Suppressor macrophage treated with lipopolysaccharide for 1 hour (primary cell): ENCODE measurements at places on chromosomes 1 and 21.

GRCh38 chr1:201652181-201652580 lies 113.3 kb downstream of the NAV1 start:
- DNase-seq: no peak

DNA sequence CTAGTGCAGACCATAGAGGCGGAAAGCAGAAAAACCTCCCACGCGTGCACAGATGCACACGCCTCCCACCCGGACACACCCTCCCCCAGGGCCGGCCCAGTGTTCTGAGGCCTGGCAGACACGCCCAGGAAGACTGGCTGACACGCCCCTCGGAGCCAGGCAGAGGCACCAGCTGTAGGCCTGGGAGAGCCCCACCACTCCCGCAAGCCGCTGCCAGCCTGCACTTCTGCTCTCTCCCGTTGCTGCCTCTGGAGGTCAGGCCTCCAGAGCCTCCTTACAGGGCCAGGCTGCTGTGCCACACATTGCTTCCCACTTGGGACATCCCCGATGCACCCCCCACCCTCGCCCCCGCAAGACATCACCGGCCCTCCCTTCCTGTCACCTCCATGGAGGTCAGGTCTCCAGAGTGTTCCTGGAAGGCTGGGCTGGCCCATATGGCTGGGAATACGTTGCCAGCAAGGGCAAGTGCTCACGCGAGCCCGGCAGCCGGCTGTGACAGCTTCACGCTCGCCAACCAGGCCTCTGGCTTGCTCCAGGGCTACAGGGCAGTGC lies 40.4 kb downstream of the CASZ1 start:
- peak; percentile 89 for DNase-seq

GRCh38 chr1:56097713-56098112 lies 481.6 kb downstream of the PLPP3 start:
- no peak for DNase-seq

DNA sequence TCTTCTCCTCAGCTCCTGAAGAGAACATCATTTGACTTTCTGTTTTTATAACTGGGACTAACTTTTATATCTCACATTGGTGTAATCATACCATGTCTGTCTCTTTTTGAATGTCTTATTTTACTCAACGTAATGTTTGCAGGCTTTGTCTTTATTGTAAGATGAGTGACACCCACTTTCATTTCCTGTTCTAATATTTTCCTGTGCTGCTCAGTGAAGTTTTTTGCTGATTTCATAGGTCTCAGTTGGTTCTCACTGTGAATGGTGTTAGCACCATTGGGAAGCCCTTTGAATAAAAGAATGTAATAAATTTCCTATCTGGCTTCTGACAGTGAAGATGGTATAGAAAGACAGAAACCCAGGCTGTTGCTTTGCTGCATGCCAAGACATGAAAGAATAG lies 84.0 kb downstream of the RAVER2 start:
- DNase-seq: peak; percentile 21

- peak; percentile 23 for DNase-seq
These were observed 140.9 kb upstream of the ARHGEF16 start for GRCh38 chr1:3313576-3313950.

- DNase-seq: no peak
These were observed 10.8 kb downstream of the TRIM45 start for GRCh38 chr1:117110774-117111173.

DNA sequence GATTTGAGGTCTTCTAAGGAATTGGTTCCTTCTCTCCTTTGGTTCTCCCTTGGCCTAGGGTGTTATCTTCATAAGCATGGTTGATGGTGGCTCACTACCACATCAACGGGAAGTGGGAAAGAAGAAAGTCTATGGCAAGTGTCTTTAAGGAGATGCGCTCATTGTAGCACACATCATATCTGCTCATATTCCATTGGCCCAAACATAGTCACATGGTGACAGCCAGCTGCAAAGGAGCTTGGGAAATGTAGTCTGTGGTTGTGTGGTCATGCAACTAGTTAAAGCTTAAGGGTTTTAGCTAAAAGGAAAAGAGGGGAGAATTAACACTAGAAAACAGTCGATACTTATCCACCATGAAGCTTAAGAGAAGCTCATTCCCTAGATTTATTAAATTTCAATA lies 11.4 kb upstream of the MRPS6 start:
- DNase-seq: peak; percentile 31

DNA sequence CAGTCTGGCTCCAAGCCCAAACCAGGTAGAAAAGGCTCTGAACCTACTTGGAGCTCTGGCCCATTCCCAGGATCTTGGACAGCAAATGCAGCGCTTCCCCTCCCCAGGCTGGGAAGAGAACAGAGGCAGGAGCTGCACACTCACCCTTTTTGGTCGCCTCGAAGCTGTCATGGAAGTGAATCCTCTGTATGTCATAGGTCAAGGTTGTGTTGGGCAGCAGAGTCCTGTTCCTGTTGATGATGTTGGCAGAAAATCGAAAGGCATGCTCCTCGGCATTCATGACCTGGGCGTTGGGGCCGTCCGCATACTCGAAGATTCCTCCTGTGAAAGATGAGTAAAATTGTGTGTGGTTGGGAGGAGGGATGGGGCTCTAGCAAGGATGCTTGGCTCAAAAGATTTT lies 143.5 kb downstream of the GRIK3 start:
- no peak for DNase-seq

DNA sequence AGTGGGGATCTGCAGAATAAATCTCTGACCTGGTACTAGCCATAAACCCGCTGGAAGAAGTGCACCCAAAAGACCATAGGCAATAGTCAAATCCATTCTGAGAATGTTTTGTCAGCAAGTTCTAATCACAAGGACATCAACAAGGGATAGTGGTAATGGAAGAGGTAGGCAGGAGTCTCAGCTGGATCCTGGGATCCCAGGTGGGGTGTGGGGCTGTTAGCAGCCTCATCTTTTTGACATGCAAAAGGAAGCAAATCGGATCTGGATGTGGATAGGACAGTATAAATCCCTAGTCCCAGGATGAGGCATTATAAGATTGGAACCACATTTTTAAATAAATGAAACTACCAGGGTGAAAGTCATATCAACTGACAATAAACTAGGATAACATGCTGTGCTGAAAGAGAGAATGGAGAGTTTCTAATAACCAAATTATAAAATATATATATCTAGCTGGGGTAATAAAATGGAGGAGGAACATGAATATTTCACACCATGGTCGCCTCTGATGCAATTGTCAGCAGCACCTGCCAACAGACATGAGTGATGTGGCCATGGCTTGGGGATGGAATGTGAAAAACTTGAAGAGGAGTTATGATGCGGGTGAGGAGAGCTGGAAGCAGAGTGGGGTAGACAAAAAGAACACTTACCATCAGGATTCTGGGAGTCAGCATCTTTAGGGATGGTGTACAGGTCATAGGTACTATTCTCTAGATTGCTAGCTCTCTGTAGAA lies 23.7 kb upstream of the PEX19 start:
- DNase-seq: no peak

DNA sequence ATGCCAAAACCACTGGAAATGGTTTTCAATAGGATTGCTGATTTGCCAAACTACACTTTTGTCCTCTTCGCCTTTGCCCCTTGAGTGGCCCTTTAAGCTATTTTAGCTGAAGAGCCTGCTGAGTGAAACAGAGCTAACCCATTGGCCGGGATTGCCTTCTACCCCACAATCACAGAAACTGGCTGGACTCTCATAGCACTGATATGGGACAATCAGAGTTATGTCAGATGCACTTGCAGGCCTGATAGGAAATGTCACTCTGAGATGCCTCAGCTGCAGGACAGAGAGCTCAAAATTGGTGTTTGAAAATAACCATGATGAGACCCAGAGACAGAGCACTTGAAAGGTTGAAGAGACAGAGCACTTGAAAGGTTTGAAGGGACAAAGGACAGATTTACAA lies 354.4 kb downstream of the BRINP2 start:
- DNase-seq: no peak

GRCh38 chr1:203273869-203274602 lies 31.3 kb upstream of the BTG2 start:
- peak; percentile 81 for DNase-seq

- peak; percentile 73 for DNase-seq
These were observed 24.7 kb upstream of the MYCL start for GRCh38 chr1:39926343-39926793.

- no peak for DNase-seq
These were observed 18.0 kb downstream of the HHIPL2 start for GRCh38 chr1:222529916-222530315.

DNA sequence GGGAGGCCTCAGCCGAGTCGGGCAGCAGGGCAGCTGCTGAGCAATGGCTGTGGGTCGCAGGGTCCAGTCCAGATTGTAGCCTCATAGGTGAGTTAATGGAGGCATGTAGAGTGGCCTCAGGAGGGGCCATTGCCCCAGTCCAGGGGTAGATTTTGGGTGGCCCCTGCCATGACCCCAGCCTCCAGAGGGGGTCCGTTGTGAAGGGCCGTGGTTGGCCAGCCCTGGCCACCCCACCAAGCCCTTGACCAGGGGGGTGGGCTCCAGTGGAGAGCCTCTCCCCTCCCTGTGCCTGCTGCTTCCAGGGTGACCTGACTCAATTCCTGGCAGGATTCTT lies 26.1 kb downstream of the TRPM2 start:
- DNase-seq: no peak

DNA sequence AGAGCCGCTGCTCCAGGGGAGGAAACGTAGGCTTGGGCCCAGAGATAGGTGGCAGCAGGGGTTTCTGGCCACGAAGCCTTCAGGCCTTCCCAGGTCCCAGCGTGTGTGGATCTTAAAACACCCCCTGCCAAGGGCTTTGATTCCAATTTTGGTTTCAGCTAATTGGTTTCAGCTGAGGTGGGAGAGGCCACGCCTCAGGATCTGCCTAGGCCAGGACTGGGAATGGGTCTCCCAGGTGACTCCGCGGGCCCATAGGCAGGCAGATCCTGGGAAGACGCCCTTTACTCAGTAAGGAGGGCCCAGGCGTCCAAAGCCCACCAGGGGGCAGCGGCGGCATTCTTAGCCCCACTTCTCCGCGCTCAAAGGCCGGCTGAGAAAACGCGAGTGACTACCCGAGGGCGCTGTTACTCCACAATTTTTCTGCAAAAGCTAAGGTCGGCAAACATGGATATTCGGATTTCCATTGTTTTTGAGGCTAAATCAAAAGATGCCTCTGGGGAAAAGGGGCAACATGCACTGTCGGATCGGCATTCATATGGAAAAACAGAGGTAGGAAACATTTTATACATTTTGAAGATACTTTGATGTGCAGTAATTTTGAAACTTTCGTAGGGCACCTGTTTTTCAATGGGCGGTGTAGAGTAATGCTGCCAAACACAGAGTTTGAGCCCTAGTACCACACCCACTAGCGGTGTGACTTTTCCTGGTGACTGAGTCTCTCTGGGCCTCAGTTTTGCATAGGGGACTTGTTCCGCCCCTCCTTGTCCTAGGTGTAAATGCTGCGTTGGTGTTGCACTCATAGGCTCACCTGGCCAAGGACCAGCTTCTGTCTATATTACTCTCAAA lies 31.8 kb upstream of the BCL10 start:
- DNase-seq: peak; percentile 57

GRCh38 chr1:244881552-244882280 lies 17.4 kb upstream of the HNRNPU start:
- no peak for DNase-seq

GRCh38 chr21:15062606-15062965 lies 2.2 kb downstream of the NRIP1 start:
- DNase-seq: peak; percentile 49

DNA sequence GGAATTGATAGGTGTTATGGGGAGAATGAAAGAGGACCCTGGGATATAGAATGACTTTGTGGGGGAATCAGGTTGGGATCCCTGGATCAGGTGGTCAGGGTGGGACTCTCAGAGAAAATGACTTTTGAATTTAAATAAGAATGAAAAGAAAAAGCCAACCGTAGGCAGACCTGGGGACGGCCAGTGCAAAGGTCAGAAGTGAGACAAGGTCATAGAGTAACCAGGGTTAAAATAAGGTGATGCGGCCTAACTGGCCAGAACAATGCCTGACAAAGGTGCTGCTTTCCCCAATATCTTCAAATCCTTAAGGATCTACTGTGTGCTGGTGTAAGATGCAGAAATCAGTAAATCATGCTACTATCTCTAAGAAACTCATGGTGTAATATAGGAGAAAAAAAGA lies 238.4 kb upstream of the JUN start:
- DNase-seq: no peak

DNA sequence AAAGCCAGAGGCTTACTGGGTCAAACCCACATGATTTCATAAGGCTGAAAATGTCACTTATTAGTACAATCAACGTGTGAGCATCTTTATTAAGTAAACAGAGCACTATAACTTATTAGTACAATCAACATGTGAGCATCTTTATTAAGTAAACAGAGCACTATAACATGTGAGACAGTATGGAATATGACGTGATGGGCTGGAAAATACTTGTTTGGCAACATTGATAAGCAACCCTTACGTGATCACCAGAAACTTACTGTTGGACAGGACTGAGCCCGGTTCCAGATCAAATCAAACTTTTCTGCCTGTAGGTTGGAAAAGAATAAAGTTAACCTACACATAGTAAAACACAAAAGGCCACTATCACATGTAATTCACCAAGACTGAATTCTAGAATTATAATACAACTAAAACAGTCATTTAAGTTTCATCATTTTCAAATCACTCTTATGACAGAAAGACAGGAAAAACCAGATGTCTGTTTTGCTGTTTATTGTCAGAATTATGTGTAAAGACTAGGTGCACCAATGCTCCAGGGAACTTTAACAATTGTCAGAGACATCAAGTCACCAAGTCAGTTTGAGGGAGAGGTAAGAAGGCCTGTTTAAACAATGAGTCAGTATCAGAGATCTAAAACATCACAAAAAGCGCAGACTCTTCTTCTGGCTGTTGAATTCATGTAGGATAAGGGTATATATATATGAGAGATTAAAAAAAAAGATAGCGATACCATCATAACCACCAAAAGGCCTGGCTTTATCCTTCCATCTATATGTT lies 15.7 kb downstream of the ATPAF1 start:
- no peak for DNase-seq

DNA sequence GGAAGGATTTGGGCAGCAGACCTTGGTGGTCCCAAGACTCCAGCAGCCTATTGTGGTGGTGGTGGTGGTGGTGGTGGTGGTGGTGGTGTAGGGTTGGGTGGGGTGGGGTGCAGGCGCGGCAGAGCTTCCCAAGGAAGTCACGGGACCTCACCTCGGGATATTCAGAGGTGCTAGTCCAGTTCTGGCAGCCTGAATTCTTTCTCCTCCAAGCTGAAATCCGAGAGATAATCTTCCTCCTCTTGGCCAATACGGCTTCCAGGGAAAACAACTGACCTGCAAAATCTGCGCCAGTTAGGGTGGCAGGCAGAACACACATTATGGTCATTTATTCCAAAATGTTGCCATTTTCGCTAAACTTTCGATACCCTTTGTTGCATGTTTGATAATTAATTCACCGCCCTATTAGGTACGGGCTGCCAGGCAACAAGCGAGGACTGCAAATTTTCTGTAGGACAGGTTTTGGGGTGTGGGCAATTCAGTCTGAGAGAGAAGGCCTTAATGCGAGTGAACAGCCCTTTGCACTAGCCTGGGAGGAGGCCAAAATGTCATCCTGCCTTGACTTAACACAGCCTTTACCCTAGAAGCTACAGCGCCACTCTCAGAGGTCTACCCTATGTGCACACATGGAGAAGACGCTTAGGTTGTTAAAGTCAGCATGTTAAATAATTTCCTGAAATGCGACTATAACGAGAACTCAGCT lies 33.2 kb upstream of the BSDC1 start:
- no peak for DNase-seq

- no peak for DNase-seq
These were observed 12.2 kb upstream of the STXBP3 start for GRCh38 chr1:108734171-108734865.
